ENCODE measurements at places on chromosomes 7 and 10.

- no peak for DNase-seq
Observed at GRCh38 chr7:126574276-126575250, 678.2 kb downstream of the GRM8 start.

GRCh38 chr7:15228831-15229230, 326.3 kb upstream of the DGKB start:
- DNase-seq = no peak

GRCh38 chr7:2138146-2138765, 94.5 kb downstream of the MAD1L1 start:
- DNase-seq = peak; percentile 24

DNA sequence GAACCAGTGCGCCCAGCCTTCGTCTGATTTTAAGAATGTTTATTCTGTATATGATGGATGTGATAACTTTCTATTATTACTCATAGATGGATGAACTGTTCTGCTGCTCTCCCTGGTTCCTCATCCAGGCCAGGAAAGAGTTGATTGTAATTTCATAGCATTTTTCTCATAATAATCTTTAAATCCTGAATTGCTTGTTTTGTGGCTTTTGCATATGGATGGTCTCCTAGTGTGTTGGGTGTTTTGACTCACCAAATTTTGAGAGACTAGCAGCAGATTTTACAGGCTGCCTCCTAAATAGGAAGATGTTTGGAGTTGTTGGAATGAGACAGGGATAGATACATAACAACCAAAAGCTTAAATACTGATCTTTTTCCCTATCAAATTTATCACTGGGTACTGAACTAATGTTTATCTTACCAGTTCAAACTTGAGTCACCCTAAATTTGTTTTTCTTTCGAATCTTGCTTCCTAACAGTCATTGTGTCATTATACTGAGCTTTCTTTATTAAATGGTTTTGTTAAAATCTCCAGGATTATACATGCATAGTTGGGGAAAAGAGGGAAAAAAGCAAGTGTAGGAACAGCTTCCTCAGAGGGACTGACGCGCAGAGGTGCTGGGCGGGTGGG, 106.0 kb upstream of the GATA3 start:
- DNase-seq = no peak

DNA sequence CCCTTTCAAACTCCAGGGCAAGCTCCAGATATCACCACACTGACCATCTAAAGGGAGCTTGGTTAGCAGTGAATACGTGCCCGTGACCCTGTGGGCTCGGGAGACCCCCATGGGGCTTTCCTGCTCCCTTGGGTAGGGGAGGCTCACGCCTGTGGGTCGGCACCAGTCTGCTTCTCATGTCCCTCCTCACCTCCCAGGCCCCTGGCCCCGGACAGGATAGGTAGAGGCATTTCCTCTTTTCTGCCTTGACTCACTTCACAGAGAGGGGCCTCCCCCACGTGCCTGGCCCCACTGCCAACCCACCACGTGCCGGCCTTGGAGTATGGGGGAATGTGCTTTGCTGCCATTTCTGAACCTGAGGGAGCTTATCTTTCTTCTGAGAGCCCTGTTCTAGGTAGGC, 131.3 kb upstream of the FAM20C start:
- no peak for DNase-seq

DNA sequence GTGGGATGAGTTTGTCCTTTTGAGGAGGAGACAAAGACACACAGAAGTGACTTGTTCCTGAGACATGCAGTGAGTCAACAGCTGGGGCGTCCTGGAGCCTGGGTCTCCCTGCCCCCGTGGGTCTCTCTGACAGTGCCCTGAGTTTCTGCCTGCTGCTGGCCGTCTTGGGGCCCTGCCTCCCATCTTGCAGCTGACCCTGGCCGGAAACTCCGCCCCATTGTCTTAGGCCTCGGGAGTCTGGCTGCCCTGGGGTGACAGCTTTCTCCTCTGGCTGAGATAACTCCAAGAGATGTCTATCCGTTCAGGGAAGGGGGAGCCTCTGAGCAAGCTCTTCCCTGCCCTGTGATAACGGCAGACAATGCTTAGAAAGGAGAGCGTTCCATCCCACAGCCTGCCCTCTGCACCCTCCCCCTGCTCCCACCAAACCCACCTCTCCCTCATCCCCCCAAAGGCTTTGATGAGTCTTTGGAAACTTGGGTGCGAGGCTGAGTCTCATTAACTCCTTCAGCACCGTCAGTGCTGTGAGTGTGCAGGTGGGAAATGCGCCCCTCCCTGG, 69.5 kb upstream of the PODXL start:
- DNase-seq = no peak

DNA sequence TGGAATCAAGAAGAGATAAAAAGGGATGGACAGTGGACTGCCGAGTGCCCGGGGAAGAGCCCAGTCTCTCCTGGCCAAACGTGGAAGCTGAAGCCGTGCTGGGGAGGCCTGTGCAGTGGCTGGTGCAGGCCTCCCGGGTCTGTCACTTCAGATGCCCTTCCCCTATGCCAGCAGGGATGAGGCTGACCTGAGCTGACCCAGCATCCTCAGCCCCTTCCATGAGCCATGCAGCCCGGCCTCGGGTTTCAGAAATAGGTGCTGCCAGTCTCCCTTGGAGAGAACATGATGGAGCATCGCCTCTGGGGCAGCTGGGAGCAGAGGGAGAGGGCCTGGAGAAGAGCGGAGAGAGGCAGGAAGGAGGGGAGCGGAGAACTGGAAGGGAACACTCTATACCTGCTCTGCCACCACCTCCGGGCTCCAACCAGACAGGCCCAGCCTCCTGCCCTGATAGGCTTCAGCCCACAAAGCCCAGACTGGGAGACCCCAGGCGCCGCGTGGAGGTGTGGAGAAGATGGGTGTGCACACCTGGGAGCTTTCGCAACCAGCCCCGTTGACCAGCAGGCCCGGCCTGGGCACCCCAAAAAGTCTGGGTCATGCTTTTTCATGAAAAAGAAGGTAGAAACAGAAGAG, 68.6 kb upstream of the PPP2R2D start:
- no peak for DNase-seq
